ENCODE measurements at places on chromosomes 1 and 21.

- DNase-seq: no peak
Measured at GRCh38 chr21:46025113-46025770, 43.7 kb downstream of the COL6A1 start.

- DNase-seq: no peak
Measured at GRCh38 chr1:41359211-41360073, 1.8 kb upstream of the FOXO6 start.

- DNase-seq: no peak
Measured at GRCh38 chr1:186761358-186761757, 67.4 kb upstream of the PLA2G4A start.

DNA sequence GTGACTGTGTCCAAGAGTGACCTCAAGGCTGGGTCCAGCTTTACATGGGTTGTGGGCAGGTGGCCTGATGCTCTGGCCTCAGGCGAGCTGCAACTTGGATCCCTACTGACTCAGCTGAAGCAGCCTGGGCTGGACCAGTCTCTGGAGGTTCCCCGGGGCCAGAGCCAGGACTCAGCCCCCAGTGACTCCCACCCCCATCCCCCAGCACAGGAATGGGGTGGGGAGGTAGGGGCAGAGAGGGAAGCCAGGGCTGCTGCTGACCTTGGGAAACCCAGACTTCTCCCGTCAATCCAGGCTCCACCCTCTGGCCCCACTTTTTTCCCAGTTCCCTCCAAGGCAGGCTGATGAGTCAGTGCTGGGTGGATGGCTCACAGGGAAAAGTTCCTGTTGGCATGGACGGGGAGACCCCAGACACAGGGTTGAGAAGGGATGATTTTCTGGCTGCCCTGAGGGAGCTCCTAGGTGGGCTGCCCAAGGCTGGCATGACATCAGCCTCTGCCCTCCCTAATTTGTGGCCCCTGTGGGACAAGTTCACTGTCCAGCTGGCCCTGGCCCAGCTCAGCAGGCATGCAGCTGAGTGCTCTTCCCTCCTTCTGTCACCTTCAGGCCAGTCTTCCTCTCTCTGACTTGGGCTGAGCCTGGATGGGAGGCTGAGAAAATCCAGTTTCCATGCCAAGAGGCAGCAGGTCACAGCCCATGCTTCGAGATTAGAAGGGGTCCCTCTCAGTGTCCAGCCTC, 2.2 kb downstream of the ZC3H12A start:
- no peak for DNase-seq

DNA sequence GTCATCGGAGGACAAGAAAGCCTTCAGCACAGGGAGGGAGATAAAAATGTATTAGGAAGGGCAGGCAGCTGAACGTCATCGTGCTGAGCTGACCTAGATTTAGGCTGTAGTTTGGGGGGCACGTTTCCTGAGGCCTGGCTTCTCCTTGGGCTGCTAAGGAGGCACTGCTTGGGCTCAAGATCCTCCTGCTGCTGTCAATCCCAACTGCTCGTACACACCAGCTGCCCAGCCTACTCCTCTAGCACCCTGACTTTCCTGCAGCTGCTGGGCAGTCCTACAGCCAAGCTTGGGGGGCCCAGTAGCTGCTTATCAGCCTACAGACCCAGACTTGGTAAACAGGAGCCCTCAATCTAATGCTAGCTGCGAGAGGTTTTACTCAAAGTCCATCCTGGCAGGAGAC, 6.2 kb downstream of the TMEM35B start:
- DNase-seq: no peak

GRCh38 chr1:6811583-6811982, 26.3 kb downstream of the CAMTA1 start:
- no peak for DNase-seq

DNA sequence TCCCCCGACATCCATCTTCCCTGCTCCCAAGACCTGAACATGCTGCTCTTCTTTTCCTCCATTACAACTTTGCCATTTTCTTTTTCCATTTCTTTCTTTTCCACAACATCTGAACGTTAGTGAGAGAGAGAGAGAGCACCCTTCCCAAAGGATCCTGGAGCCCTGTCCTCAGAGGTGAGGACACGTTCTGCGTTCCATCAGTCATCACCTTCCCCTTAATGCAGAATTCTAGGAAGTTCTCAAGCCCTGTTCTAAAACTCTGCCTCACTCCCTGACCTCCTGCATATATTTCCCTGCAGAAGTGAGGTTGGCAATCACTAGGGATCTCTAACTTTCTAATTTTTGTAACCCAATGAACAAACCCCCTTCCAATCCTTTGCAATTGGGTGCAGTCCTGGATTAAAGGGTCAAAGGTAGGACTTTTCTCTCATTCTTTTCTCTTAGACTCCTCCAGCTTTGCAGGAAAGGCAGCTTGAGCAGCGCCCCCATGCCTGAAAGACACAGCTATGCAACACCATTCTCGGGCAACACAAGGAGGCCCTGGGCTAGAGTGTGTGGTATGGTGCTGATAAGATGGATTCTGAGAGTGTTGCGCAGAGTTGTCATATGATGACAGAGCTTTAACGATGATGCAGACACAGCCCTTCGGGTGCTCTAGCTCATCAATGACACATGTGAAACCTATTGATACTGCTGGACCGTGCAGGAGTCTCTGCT, 59.2 kb upstream of the TNR start:
- DNase-seq: no peak

- DNase-seq: no peak
Measured at GRCh38 chr1:19317126-19317910, 5.2 kb downstream of the SLC66A1 start.

GRCh38 chr1:107273515-107273914, 132.7 kb downstream of the NTNG1 start:
- no peak for DNase-seq

- no peak for DNase-seq
Measured at GRCh38 chr1:8022395-8023286, 3.5 kb downstream of the ERRFI1 start.

- DNase-seq: no peak
Measured at GRCh38 chr1:201740670-201741111, 88.3 kb upstream of the IPO9 start.

- no peak for DNase-seq
Measured at GRCh38 chr1:39965044-39965443, 10.1 kb downstream of the MFSD2A start.

- no peak for DNase-seq
Measured at GRCh38 chr1:94120570-94120901, 412 bp downstream of the ABCA4 start.

GRCh38 chr1:202023001-202023433, 12.6 kb downstream of the ELF3 start:
- no peak for DNase-seq

- DNase-seq: no peak
Measured at GRCh38 chr21:44271558-44272283, 10.0 kb upstream of the DNMT3L start.

GRCh38 chr1:183237046-183237445, 51.0 kb downstream of the LAMC2 start:
- no peak for DNase-seq

- no peak for DNase-seq
Measured at GRCh38 chr1:5256793-5257192, 602.4 kb downstream of the AJAP1 start.

GRCh38 chr1:175294179-175294756, 101.7 kb upstream of the KIAA0040 start:
- no peak for DNase-seq

DNA sequence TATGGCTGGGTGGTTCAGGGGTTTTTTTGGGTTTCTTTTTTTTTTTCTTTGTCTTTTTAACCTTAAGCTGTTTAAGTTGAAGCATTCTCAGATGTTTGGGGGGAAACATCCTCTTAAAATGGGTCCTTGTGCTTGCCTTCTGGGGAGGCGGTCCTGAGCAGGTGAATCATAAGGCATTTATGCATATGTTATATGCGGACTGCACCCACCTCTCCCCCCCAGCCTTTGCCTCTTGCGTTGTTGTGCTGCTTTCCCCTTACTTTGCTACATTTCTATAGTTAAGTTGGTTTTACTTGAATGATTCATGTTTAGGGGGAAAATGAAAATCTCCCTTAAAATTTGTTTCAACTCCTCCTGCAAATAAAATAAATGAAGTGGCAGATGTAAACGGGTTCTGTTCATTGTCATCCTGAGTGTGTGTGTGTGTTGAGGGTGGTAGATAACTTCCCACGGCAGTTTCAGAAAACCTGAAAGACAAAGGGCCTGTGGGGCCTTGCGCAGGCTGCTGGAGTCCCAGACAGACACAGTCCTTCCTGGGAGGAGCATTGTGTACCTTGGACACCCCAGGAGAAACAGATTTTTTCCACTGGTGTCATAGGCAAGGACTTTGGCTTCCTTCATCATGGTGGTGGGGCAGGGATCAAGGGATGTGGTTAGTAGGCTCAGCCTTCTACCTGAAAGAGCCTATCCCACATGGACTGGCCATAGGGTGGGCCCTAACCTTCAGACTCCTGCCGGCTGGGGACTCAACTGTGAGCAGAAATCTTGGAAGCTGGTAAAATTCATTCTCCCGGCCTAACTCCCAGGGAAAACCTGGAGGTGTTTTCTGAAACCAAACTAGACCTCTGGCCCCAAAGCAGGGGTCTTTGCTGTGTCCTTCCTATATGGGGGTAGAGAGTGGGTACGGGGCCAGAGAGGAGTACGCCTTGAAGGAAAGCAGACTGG, 926 bp upstream of the SH3D21 start:
- no peak for DNase-seq

GRCh38 chr1:186271032-186271431, 104.0 kb downstream of the TPR start:
- DNase-seq: no peak

DNA sequence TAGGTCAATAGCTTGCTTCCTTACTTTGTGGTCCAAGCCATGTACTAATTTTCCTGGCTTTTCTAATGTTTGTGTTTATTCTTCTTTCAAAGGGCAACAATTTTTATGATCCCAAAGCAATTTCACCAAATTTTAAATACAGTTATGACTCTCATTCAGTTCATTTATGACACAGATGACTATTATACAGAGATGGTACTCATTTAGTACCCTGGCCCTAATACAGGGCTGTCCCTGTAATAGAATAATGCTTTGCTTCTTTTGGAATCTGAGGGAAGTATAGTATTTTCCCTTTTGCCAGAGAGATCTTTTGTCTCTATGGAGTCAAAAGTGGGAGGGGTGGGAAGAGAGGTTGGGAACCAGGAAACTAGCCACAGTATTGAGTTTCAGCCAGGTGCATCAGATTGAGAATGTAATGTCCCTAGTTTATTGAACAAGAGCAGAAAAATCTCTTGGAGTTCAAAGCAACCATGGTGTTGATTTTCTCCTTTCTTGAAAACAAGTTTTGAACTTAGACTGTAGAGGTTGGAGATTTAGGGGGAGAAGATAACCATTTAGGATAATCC, 20.4 kb downstream of the DENND2D start:
- DNase-seq: no peak

DNA sequence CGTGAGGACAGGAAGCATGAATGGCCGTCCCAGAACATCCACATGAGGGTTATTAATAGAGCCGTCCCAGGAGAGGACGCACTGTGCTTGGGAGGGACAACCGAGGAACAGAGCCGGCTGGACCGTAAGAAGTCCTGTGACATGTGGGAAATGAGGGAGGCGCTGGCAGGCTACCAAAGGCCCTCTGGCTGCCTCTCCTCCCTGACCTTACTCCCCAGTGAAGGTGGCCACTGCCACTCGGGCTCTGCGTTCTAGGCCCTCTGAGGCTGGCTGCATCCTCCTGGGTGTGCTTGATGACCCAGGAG, 15.5 kb upstream of the NPPB start:
- no peak for DNase-seq

- DNase-seq: no peak
Measured at GRCh38 chr21:45478115-45478801, 64.0 kb downstream of the SLC19A1 start.

DNA sequence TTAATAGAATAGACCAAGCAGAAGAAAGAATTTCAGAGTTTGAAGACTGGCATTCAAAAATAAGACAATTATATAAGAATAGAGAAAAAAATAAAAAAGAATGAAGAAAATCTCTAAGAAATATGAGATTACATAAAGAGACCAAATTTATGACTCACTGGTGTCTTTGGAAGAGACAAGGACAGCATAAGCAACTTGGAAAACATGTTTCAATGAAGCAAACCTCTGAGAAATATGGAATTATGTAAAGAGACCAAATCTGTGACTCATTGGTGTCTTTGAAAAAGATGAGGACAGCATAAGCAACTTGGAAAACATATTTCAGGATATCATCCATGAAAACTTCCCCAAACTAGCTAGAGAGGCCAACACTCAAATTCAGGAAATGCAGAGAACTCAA, 60.4 kb upstream of the LYPLAL1 start:
- no peak for DNase-seq

GRCh38 chr1:108829498-108829916, 27.4 kb downstream of the AKNAD1 start:
- no peak for DNase-seq

- no peak for DNase-seq
Measured at GRCh38 chr1:199102239-199102638, 463.4 kb downstream of the PTPRC start.

DNA sequence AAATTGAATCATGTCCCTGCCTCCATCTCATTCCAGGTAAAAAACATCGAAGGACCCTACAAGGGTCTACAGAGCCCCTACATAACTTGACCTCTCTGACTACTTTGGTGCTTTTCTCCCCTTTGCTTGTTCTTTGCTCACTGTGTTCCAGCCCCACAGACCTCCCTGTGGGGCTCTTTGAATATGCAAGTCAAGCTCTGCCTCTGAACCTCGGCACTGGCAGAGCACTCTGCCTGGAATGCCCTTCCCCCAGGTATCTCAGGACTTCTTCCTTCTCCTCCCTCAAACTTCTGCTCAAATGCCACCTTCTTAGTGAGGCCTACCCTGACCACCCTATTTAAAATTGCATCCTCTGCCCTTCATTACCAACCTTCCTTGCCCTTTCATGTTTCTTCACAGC, 87.8 kb upstream of the CD34 start:
- DNase-seq: no peak

- no peak for DNase-seq
Measured at GRCh38 chr1:221510793-221511503, 230.9 kb downstream of the DUSP10 start.

- DNase-seq: no peak
Measured at GRCh38 chr1:22754824-22755223, 44.2 kb downstream of the EPHB2 start.

DNA sequence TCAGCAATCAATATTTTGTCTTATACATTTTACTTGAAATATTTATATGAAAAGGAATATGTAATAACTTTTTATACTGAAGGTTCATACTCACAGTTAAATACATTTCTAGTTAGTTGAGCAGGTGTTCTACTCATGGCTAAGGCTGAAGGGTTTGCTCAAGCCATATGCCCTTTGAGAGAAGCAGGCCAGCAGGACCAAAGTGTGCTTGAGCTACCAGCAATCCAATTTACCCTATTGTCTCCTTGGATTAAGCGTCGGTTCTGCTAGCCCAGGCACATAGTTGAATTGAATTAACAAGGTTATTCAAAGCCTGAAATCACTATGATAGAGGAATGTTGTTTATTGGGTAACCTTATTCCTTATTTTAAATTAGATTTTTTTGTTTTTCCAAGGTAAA, 151.5 kb upstream of the BACE2 start:
- DNase-seq: no peak

DNA sequence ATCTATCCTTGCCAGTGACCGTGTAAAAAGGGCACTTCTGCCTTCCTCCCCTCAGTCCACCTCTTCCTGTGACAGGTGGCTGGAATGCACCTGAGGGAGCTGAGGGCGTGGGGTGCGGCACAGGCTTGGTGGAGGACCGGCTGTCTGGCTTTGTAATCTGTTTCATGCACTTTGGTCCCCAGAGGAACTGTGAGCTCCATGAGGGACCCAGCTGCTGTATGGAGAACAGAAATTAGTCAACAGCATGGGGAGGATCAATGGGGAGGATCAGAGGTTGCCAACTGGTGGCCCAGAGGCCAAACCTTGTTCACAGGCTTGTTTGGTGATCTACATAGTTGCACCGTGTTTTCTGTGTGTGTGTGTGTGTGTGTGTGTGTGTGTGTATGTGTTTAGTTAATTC, 19.0 kb upstream of the LUZP1 start:
- DNase-seq: no peak

- no peak for DNase-seq
Measured at GRCh38 chr1:119483441-119484200, 23.4 kb upstream of the HSD3B1 start.
